CD8-positive, alpha-beta memory T cell (primary cell): ENCODE measurements at places on chromosomes 5 and 9. TPM values are rescaled to one million over a fixed set of nuclear protein-coding genes. Genes with fewer than 3 reads are reported as not detected.

Gene ARSI
- not detected for total RNA-seq

Gene SLC45A2
- total RNA-seq = not detected

Gene WNT8A
- not detected for total RNA-seq

Gene SLC34A1
- 0.09 TPM for total RNA-seq

Gene EPB41L4B
- total RNA-seq = 0.35 TPM

Gene LCN10
- total RNA-seq = 1.2 TPM

Gene TYRP1
- total RNA-seq = not detected

Gene FAM219A
- 9.4 TPM for total RNA-seq

GRCh38 chr5:112643339-112643971 lies 94.2 kb upstream of the APC start:
- H3K36me3 ChIP-seq = no peaks in the 10 kb centered on the region
- no peaks in the 10 kb centered on the region for H3K4me1 ChIP-seq
- H3K4me3 ChIP-seq = no peak overlapping the region
- DNase-seq = no peak

DNA sequence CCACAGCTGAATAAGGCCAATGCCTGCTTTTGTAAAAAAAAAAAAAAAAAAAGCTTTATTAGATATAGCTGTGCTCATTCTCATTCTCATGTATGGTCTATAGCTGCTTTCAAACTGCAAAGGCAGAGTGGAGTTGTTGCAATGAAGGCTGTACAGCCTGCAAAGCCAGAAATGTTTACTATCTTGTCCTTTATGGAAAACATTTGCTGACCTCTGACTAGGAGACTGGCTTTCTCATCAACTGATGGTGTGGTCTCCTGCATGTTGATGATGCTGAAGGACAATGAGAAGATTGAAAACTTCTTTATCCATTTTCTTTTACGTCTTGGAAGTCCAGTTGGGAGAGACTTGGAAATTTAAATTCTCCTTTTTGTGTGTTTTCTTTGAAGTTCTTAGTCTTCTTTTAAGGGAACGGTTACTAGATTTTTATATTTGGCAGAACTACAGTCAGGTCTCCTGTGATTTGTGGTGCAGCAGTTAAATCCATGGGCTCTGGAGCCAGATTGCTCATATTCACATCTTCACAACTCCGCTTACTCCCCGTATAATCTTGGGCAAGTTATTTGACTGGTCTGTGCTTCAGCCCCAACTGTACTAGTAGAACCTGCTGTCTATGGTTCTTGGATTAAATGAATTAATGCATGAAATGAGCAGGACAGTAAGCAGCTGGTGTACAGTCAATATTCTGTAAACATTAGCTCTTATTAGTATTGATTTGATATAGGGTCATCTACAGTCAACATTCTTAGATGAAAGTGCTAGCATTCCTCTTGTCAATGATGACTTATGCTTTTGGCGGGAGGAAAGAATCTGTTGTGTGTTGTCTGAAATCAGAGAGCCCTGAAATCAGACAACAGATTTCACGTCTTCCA lies 39.7 kb upstream of the BASP1 start:
- no peaks in the 10 kb centered on the region for H3K36me3 ChIP-seq
- no peaks in the 10 kb centered on the region for H3K27me3 ChIP-seq
- no peaks in the 10 kb centered on the region for H3K4me1 ChIP-seq

DNA sequence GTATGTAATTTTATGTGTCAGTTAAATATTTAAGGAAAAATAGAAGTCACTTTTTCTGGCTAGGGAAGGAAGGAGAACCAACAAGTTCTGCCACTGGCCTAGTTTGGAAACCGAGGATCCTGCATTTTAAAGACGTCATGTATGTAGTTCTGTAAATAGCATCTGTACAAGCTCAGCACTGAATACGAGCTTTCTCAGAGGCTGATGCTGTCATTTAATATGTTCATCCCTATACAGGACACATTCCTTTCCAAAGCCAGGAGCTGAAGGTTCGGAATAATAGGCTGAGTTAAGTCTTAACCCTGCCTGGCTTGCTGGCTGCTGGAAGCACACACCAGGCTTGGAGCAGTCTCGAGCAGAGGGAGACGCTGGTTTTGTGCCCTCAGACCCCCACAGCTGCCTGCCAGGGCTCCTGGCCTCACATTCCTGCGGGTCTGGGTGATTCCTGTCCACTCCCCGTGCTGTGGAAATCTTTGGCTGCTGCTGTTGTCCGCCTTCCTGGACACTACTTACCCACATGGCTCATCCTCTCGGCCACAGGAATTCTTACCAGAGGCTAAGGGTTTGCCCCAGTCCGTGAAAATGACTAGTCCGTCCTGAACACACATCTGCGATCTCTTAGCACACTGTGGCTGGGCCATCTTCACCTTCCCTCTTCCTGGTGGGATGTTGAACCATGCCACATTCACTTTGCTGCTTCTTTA lies 36.6 kb downstream of the SLC46A2 start:
- no peaks in the 10 kb centered on the region for H3K36me3 ChIP-seq
- H3K27me3 ChIP-seq = no peaks in the 10 kb centered on the region
- no peak for DNase-seq
- H3K4me3 ChIP-seq = no peak overlapping the region

DNA sequence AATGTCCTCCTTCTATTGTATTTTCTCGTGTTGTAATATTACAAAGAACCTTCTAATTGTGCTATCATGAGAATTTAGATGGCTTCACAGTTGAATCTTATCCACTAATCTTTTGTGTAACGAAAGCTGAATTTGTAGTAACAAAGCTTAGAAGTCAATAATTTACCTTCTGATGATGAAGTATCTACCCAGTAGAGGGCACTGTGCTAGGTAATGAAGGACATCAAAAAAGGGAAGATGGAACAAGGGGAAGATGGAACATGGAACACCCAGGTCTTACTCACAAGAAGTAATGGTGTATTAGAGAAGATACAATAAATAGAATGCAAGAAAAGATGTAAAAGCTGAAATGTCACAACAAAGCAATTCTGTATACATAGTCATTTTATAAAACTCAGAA lies 131.0 kb upstream of the CCNG1 start:
- no peak overlapping the region for H3K4me3 ChIP-seq
- H3K27me3 ChIP-seq = no peaks in the 10 kb centered on the region
- no peak for DNase-seq
- no peaks in the 10 kb centered on the region for H3K4me1 ChIP-seq
- no peaks in the 10 kb centered on the region for H3K36me3 ChIP-seq

DNA sequence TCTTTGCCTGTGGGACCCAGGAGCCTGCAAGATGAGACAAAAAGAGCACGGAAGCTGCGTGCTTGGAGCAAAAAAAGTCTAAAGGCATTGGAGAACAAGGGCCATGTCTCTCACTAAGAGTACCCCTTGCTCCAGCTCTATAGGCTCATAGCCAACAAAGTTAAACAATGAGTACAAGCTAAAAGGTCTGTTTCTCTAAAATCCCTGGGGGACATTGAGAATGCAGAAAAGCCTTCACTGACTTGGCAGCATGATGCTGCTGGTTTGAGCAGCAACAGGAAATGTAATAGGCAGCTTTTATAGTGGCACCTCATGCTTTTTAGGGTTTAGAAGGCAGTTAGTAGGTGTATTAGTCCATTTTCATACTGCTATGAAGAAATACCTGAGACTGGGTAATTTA lies 287.5 kb downstream of the SMARCA2 start:
- H3K27ac ChIP-seq = no peak overlapping the region
- H3K27me3 ChIP-seq = no peaks in the 10 kb centered on the region
- H3K4me1 ChIP-seq = no peaks in the 10 kb centered on the region

GRCh38 chr9:109806506-109807115 lies 26.6 kb downstream of the PALM2AKAP2 start:
- H3K27me3 ChIP-seq = no peaks in the 10 kb centered on the region
- no peak overlapping the region for H3K4me3 ChIP-seq
- no peak overlapping the region for H3K27ac ChIP-seq
- no peaks in the 10 kb centered on the region for H3K4me1 ChIP-seq

DNA sequence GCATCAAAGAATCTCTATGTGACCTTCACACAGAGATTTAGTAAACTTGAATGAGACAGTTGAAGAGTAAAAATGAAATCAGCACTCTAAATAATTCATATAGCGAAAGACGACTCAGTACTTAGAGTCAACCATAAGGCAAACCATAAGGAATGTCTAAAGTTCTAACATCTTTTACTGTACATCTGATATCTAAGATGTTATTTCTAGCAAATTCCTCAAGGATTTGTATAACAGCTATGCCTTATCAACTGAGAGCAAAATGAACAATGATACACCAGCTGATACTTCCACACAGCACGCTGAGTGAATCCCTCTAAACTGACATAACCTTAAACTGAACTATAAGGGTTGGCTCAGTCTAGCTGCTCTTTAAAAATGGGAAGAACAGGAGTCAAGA lies 760.3 kb downstream of the EFNA5 start:
- no peaks in the 10 kb centered on the region for H3K36me3 ChIP-seq
- H3K27me3 ChIP-seq = no peaks in the 10 kb centered on the region
- H3K4me3 ChIP-seq = no peak overlapping the region
- H3K4me1 ChIP-seq = no peaks in the 10 kb centered on the region
- H3K27ac ChIP-seq = no peak overlapping the region
- no peak for DNase-seq

DNA sequence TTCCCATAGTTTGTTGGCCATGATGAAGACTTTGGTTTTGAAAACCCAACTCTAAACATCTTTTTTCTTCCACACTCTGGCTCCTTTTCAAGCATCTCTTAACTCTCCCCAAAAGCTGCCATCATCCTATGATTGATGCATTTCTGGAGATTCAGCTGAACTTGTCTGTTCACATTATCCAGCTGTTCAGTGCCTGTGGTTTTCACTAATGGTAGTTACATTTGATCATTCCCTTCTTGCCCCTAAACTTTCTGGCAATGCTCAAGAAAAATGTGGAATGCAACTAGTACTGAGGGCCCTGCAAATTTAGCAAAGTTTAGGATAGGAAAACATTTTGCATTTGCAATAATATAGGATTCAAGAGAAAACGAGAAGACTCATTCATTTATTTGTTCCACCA lies 267.5 kb downstream of the ENC1 start:
- no peak overlapping the region for H3K4me3 ChIP-seq
- no peak overlapping the region for H3K27ac ChIP-seq
- no peaks in the 10 kb centered on the region for H3K4me1 ChIP-seq
- DNase-seq = no peak

DNA sequence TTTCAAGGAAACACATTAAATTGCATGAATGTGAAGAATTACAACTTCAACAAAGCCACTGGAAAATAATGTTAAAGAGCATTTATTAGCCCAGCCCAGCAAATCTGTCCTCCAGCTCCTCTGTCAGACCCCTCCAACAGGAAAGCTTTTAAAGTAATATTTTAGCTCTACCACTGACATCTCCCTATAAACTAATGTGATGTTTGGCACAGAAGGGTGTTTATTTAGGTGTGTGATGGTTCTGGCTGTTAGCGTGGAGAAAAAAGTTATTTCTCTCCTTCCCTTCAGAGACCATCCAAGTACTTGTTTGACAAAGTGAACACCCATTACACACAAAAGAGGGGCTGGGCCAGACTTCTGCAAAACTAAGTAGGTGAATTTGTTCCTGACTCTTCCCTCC lies 111.9 kb upstream of the TARS1 start:
- H3K36me3 ChIP-seq = no peaks in the 10 kb centered on the region
- no peaks in the 10 kb centered on the region for H3K27me3 ChIP-seq

DNA sequence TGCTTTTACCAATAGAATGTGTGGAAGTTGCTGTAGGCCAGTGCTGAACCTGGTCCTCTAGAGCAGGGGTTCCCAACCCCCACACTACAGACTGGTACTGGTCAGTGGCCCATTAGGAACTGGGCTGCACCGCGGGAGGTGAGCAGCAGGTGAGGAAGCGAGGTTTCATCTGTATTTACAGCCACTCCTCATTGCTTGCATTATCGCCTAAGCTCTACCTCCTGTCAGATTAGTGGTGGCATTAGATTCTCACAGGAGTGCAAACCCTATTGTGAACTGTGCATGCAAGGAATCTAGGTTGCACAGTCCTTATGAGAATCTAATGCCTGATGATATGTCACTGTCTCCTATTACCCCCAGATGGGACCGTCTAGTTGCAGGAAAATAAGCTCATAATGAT lies 6.1 kb upstream of the CCDC152 start:
- no peaks in the 10 kb centered on the region for H3K27me3 ChIP-seq
- H3K27ac ChIP-seq = no peak overlapping the region
- DNase-seq = no peak

DNA sequence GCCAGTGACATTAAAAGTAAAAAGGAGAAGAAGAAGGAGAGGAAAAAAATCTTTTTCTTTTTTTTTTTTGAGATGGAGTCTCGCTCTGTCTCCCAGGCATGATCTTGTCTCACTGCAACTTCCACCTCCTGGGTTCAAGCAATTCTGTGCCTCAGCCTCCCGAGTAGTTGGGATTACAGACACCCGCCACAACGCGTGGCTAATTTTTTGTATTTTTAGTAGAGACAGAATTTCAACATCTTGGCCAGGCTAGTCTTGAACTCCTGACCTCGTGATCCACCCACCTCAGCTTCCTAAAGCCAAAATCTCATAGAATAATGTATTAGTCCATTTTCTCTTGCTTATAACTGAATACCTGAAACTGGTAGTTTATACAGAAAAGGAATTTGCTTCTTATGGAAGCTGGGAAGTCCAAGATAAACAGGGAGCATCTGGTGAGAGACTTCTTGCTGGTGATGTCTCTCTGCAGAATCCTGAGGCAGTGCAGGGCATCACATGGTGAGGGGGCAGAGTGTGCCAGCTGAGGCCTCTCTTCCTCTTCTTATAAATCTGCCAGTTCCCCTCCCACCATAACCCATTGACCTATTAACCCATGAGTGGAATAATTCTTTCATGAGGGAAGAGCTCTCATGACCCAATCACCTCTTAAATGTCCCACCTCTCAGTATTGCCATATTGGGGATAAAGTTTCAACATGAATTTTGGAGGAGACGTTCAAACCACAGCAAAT lies 466.3 kb downstream of the GADD45G start:
- no peak overlapping the region for H3K4me3 ChIP-seq
- H3K36me3 ChIP-seq = no peaks in the 10 kb centered on the region
- no peak overlapping the region for H3K27ac ChIP-seq
- H3K4me1 ChIP-seq = no peaks in the 10 kb centered on the region
- H3K27me3 ChIP-seq = no peaks in the 10 kb centered on the region

GRCh38 chr9:89001917-89002540 lies 10.8 kb downstream of the S1PR3 start:
- H3K27ac ChIP-seq = no peak overlapping the region
- no peak overlapping the region for H3K4me3 ChIP-seq
- no peaks in the 10 kb centered on the region for H3K4me1 ChIP-seq
- no peak for DNase-seq

DNA sequence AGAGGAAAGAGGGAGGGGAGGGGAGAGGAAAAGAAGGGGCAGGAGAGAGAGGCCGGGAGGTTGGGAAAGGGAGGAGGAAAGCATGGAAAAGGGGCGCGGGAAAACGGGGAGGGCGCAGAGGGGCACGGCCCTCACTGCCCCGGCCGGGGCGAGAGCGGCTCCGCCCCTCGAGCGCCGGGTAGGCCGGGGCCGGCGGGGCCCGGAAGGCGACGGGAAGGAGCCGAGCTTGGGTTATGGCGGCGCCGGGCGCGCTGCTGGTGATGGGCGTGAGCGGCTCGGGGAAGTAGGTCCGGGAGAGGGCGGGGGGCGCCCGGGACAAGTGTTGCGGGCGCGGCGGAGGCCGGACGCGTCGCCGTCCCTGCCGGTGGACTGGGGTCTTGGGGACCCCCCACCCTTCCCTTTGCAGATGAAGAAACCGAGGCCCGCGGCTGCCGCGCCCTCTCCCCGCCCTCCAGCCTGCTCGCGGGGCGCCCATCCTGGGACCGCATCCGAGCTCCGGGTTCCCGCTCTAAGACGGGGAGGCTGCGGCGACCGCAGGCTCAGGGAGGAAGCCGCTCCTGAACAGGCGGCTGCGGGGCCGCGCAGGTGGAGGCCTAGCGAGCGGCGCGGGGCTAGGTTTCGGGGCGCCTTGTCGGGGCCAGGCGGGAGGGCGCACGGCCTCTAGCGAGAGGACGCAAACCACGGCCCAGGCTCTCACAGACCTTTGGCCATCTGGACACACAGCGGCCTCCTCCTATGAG lies at the start of gene IDNK:
Gene IDNK (plus strand): TSS at position 205 of the 740 bp plus-strand sequence. CDS start 29 bp downstream, at position 234.
- H3K27me3 ChIP-seq = no peaks in the 10 kb centered on the region
- H3K4me3 ChIP-seq = peak within 1 kb of the TSS; percentile 72
- peak within 1 kb of the TSS; percentile 84 for H3K27ac ChIP-seq
- no peaks in the 10 kb centered on the region for H3K36me3 ChIP-seq
